ENCODE measurements at places on chromosomes 3 and 15.
A peak's percentile ranks its signal among the peaks of the same experiment; 100 is the strongest.

- H3K27ac ChIP-seq: no peak overlapping the region
- no peak overlapping the region for H3K4me3 ChIP-seq
- no peaks in the 10 kb centered on the region for H3K36me3 ChIP-seq
These were observed 161.2 kb downstream of the MINAR1 start for GRCh38 chr15:79593119-79593869.

DNA sequence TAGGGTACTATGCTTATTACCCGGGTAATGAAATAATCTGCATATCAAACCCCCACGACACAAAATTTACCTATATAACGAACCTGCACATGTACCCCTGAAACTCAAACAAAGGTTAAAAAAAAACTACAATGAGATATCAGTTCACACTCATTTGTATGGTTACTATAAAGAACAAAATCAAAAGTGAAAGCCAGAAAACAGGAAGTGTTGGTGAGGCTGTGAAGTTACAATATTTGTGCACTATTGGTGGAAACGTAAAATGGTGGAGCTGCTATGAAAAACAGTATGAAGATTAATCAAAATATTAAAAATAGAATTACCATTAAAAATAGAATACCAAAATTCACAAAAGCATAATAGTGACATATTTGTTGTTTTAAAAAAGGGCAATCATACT, 128.9 kb downstream of the ZIC1 start:
- no peaks in the 10 kb centered on the region for H3K27me3 ChIP-seq
- no peak overlapping the region for H3K27ac ChIP-seq
- no peak overlapping the region for H3K4me3 ChIP-seq
- H3K36me3 ChIP-seq: no peaks in the 10 kb centered on the region
- DNase-seq: no peak

GRCh38 chr3:14768182-14768790, 50.5 kb upstream of the FGD5 start:
- no peaks in the 10 kb centered on the region for H3K36me3 ChIP-seq
- peaks cover 13% of the 10 kb centered on the region for H3K27me3 ChIP-seq
- no peak overlapping the region for H3K4me3 ChIP-seq
- H3K27ac ChIP-seq: no peak overlapping the region
- no peak for DNase-seq

DNA sequence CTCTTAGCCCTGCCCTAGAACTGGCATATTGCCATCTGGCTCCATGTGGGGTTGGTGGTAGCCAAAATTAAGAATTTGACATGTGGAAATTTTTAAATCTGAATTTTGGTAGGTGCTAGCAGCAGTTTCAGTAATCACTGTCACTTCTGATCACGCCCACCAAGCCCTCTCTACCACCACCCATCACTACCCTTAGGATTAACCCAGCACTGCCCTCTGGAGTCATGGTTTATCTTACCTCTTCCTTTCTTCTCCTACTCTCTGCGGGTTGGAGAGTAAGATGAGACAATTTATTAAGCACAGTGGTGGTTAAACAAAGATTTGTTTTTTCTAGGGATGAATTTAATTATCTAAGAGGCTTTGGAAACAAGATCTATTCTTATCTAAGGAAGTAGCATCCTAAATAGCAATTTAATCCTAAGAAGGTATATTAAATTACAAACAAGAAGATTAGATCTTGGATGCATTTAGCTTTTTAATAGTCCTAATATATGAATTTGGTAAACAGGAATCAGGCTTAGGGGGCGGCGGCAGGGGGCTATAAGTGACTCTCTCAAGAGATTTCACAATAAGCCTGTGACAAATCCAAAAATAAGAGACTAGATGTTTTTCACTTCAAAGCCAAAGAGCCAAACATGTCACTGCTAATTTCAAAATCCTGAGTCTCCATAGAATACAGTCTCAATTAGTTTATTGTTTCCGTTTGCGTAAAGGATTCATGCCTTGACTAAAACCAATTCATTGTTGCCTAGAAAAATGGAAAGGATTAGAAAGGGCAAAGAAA, 498.4 kb upstream of the UBE2E2 start:
- H3K4me3 ChIP-seq: no peak overlapping the region
- H3K36me3 ChIP-seq: no peaks in the 10 kb centered on the region

DNA sequence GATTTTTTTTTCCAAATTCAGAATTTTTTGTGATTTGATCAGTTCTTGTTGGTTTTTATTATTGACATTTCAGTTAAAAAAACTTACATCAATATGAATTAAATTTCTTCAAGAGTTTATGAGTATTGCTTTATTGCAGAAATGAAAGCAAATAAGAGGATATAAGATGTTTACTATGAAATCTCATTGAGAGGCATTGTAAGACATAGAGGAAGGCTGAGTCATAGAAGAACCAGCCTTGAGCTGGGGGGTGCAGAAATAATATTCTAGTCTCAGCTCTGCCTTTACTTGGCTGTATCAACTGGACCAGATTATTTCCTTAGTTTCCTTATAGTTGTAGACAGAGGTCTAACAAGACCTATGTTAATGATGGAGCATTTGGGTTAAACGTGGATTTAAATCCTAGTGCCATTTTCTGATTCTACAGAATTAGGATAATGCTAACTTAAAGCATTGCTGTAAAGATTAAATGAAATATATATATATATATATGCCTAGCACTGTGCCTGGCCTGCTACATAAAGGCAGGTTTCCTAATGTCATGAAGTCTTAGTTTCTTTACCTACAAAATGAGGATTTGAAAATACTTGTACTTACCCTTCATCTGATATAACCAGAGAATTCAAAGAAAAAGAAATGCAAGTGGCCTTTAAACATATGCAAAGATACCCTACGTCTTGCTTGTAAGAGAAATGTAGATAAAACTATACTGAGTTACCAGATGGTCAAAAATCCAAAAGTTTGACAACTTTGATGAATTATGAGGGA, 7.3 kb downstream of the FAM98B start:
- H3K27me3 ChIP-seq: no peaks in the 10 kb centered on the region
- DNase-seq: no peak
- no peak overlapping the region for H3K4me3 ChIP-seq
- no peaks in the 10 kb centered on the region for H3K36me3 ChIP-seq
- no peaks in the 10 kb centered on the region for H3K4me1 ChIP-seq

- no peaks in the 10 kb centered on the region for H3K36me3 ChIP-seq
- H3K4me1 ChIP-seq: peaks cover 15% of the 10 kb centered on the region
- H3K4me3 ChIP-seq: no peak overlapping the region
- DNase-seq: no peak
- no peaks in the 10 kb centered on the region for H3K27me3 ChIP-seq
- H3K27ac ChIP-seq: peak overlapping the region; percentile 77
These were observed 1.3 kb downstream of the FSIP1 start for GRCh38 chr15:39781147-39781966.

- H3K4me1 ChIP-seq: no peaks in the 10 kb centered on the region
- DNase-seq: no peak
- no peak overlapping the region for H3K4me3 ChIP-seq
- no peaks in the 10 kb centered on the region for H3K36me3 ChIP-seq
- H3K27ac ChIP-seq: no peak overlapping the region
These were observed 600.4 kb downstream of the GRM7 start for GRCh38 chr3:7461202-7461825.

DNA sequence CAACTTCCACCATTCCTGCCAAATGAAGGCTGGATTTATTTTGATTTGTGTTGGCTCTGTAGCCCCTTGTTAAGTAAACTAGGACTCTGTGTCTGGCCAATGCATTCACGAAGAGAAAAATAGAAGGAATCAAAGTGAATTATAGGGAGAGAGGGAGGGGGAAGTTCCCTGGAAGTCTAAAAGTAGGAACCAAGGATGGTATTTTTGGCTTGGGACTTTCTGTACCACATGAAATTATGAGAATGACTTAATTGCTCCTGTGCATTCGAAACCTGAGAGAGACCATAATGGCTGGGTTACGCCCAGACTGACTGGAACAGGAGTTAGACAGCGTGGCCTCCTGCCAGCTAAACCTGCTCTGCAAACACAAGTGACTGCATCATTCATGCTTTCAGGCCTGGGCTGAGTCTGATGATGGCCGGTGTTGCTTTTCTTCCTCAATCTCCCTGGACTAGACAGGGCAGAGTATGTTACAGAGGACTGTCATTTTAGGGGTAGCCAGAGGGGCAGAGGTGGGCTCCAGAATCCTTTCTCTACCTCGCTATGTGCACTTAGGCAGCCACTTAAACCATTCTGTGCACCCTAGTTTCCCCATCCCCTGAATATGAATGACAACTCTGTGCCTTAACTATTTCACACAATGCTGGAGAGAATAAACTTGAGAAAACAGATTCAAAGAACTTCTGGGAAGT, 58.9 kb downstream of the MYO1E start:
- H3K36me3 ChIP-seq: no peaks in the 10 kb centered on the region
- no peak overlapping the region for H3K4me3 ChIP-seq
- no peak overlapping the region for H3K27ac ChIP-seq
- no peaks in the 10 kb centered on the region for H3K4me1 ChIP-seq
- DNase-seq: no peak

DNA sequence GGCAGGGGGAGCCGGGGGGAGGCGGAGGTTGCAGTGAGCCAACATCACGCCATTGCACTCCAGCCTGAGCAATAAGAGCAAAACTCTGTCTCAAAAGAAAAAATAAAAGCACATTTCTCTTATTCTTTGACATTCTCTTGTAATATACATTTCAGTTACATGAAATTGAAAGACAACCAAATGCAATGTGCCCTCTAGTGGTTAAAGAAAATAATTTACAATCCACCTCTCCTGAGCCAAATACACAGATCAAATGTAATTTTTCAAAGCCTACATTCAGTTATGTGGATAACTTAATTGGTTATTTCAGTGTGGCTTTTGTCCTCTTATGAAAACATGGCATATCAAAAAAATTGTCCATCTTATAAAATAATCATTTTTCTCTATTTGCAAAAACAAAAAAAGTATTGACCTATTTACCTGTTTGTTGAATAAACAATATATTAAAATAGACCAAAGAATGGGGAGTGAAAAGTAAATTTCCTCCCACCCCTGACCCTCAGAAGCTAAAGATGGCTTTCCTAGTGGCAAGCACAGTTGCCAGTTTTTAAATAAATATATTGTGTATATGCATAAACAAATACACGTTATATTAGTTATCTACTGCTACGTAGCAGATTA, 14.2 kb upstream of the U2SURP start:
- H3K27ac ChIP-seq: no peak overlapping the region
- no peak for DNase-seq
- peaks cover 6% of the 10 kb centered on the region for H3K27me3 ChIP-seq
- no peak overlapping the region for H3K4me3 ChIP-seq
- H3K36me3 ChIP-seq: no peaks in the 10 kb centered on the region

- peaks cover 4% of the 10 kb centered on the region for H3K27me3 ChIP-seq
- H3K4me3 ChIP-seq: no peak overlapping the region
These were observed 17.3 kb downstream of the GJD2 start for GRCh38 chr15:34737477-34737876.

DNA sequence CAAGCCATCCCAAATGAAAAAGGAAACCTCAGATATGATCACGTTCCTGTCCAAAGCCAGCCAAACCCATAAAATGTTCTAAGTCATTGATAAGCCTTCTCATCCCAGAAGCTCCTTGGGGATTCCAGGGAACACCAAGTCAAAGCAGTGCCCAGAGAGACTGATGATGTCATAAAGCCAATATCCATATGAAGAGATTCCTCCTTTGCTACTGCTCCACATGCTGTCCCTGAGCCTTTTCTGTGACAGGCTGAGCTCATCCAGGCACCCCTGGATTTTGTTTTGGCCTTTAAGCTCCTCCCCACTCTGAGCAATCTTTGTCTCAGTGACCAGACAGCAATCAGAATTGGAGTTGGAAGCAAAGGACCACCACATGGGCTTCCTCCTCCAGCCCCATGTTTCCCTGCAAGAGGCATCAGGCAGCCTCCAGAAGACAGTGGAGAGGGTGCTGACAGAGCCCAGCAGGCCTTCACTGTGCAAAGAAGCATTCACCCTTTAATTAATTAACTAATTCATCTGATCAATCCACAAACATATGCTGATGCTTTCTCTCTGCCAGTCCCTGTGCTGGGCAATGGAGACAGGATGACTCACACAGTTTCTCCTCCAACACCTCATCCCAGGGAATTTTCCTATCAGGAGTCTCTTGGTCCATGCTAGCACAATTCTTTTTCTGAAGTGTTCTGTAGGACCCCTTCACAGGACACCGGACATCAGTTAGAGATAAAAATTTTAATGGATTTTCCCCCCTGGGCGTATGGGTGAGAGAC, 25.0 kb downstream of the MEX3B start:
- no peak overlapping the region for H3K4me3 ChIP-seq
- H3K27me3 ChIP-seq: no peaks in the 10 kb centered on the region
- no peaks in the 10 kb centered on the region for H3K36me3 ChIP-seq
- no peak overlapping the region for H3K27ac ChIP-seq

DNA sequence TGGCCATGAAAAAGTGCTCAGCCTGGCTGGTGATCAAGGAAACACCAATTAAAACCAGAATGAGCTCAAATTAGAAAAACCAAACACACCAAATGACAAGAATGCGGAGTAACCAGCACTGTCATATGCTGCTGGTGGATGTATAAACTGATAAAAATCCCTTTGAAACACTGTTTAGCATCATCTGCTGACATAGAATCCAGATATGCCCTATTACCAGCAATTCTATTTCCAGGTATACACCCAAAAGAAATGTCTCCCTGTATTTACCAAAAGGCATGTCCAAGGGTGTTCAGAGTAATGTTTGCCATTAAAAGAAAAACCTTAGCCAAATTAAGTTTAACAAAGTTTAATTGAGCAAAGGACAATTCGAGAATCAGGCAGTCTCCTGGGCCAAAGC, 138.6 kb downstream of the FMN1 start:
- H3K4me3 ChIP-seq: no peak overlapping the region
- H3K27ac ChIP-seq: no peak overlapping the region
- H3K36me3 ChIP-seq: no peaks in the 10 kb centered on the region
- H3K4me1 ChIP-seq: no peaks in the 10 kb centered on the region
- no peak for DNase-seq

DNA sequence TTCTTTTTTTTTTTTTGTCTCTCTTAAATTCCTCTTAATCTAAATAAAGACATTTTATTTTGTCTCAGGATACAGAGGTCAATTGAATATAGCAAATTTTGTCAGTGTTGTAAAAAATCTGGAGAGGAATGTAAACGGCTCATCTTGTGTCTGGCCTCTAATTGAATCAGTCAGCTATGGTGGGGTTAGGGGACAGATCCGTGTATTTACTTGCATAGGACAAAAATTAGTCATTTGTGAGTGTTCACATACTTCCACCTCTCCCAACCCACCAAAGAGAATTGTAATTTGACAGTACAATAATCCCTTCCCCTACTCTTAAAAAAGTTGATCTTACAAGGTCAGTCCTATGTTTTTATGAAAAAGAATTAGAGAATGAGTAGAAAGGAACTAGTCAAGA, 18.3 kb downstream of the PPARG start:
- no peaks in the 10 kb centered on the region for H3K27me3 ChIP-seq
- H3K4me1 ChIP-seq: no peaks in the 10 kb centered on the region
- no peak for DNase-seq
- H3K27ac ChIP-seq: no peak overlapping the region
- H3K4me3 ChIP-seq: no peak overlapping the region

DNA sequence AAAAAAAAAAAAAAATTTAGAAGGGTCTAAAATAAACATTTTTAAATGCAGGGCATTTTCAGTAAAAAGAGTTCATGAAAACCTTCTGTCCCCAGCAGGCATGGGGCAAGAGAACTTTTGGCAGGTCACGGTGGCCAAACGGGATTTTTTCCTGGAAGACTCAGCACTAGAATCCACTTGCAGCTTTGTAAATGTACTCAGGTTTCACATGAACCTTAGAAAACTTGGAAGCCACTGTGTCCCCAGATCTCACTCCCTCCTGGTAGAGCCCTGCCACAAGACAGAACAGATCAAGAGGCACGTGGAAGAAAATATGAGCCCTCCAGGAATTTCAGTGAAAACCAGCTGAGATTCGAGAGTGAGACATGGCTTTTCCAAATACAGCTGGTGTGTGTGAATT, 2.1 kb upstream of the GNB5 start:
- H3K4me3 ChIP-seq: no peak overlapping the region
- no peak for DNase-seq
- H3K27me3 ChIP-seq: no peaks in the 10 kb centered on the region
- H3K27ac ChIP-seq: no peak overlapping the region
- no peaks in the 10 kb centered on the region for H3K4me1 ChIP-seq
